ENCODE measurements at places on chromosomes 3 and 15. TPM values are rescaled to one million over a fixed set of nuclear protein-coding genes. Genes with fewer than 3 reads are reported as not detected.

FANCD2OS gene
- total RNA-seq: not detected

SAXO2 gene
- total RNA-seq: 0.57 TPM

ARNT2 gene
- total RNA-seq: 0.05 TPM

IL20RB gene
- total RNA-seq: 1.5 TPM

NTRK3 gene
- total RNA-seq: 0.24 TPM

DNA sequence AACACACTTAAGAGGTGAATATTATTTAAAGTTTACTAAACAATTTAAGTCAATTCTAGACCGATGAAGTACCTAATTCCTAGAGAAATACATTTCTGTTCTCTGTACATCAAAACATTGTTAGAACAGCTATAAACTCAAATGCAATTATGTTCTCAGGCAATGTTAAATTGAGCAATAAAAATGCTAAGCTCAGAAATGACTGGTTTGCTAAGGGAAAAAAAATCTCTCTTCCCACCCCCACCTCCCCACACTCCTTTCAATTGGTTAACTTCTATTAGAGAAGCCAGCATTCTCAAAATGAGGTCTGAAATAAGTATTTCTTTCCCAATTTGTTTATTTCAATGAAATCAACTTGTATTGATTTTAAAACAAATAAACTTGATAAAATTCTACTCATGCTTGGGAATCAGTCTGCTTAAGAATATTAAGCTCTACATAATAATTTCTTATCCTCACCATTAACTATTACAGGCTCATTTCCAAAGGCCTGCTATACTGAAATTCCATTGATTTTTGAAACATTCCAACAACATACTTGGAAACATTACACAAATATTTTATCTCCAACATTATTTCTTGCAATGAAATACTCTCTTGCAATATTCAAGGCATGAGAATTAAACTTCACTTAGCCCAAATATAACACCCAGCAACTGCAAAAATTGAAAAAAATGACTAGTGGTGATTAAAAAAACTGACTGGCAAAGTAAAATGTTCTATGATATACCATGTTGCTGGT is 22.6 kb downstream of the TSPAN3 start:
- DNase-seq: no peak

DNA sequence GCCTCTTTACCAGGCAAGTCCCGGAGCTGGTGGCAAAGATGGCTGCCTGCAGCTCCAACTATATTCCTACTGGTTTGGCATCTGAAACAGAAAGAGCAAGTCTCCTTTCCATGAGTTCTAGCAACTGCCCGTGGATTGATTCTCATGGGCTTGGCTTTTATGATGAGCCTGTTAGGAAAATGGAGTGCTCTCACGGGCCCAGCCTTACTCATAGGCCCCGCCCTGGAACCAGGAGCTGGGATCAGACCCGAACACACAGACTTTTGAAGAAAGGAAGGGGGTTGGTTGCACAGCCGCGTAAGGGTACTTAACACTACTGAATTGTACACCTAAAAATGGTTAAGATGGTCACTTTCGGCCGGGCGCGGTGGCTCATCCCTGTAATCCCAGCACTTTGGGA is 2.9 kb downstream of the NRROS start:
- DNase-seq: no peak

DNA sequence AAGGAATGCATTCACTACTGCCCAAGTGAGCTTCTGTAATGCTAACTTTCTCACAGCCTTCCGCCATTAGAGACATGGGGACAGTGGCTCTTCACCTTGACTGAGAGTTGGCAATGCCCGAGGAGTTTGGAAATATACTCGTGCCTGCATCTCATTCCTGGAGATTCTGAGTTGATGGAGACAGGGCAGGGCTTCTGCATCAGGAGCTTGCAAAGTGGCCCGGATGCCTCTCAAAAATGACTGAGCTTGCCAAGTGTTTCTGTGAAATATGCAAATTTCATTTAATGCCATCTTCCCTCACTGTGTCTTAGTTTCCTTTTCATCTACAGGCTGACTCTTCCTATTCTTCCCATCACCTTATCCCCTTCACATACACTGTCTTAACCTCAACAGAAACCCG is 346.2 kb downstream of the GRM7 start:
- no peak for DNase-seq

DNA sequence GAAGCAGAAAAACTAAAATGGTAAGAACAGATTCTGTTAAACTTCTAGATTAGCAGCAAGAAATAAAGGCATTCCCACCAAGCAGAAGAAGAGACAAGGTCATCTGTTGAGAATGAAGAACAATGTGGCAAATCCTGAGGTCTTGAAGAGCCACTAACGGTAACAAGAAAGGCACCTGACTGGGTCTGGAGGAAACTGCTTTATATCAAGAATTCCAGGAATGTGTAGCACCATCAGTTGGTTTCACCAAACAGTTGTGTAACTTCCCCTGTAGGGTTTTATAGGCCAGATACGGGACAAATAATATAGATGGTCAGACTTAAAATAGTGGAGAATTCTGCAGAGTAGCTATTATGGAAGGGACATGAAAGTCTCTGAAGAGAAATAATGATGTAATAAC is 57.3 kb downstream of the ACAP2 start:
- DNase-seq: no peak

DNA sequence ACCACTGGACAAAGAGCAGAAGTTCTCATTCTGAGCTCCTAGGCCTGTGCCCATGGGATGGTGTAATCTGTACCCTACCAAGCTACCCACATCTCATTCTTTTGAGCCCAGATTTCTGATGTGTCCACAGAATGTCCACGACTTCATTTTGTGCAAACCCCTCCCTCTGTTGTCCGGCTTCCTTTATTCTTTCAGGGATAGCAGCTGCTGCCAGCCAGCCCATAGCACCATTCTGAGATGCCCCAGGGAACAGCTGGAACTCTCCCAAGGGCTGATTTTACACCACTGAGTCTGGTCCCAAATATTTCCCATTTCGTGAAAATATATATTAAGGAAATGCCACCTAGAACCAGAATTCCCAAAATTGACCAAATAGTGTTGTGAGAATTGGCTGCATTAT is 236.6 kb downstream of the SATB1 start:
- DNase-seq: no peak

GRCh38 chr15:77107068-77107467 is 36.2 kb upstream of the TSPAN3 start:
- DNase-seq: no peak

DNA sequence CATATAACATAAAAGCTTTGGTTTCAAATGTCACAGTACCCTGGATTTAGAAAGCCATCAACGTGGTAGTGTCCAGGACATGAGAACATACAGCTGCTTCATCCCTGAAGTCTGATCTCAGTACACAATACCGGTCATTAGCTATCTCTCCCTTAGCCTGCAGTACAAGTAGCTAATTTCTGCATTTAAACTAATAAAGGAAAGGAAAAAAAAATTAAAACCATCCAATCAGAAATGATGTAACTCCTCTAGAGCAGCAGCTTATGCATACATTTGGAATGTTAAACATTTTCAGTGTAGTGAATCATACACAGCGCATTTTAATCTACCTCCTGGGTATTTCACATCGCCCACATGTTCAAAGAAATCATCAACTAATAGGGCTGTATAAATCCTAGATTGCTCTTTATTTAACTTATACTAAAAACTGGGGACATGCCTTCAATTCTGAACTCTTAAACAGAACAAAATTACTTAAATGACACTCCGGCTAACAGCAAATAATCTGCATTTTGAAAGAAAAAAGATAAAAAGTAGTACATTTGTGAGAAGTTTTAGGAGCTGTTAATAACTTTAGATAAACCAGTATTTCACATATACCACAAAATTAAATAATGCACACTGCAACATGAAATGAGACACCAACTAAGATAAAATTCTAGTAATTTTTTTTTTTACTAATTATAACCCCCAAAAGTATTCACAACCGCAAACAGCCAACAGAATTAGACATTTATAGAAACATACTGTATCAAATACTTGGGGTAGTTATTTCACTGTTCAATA is 3.7 kb downstream of the IGF2BP2 start:
- DNase-seq: no peak

- no peak for DNase-seq
These were observed 65.8 kb upstream of the TNFAIP8L3 start for GRCh38 chr15:51160484-51160883.

- peak; percentile 56 for DNase-seq
These were observed 28.0 kb upstream of the LACTB start for GRCh38 chr15:63093486-63094205.

DNA sequence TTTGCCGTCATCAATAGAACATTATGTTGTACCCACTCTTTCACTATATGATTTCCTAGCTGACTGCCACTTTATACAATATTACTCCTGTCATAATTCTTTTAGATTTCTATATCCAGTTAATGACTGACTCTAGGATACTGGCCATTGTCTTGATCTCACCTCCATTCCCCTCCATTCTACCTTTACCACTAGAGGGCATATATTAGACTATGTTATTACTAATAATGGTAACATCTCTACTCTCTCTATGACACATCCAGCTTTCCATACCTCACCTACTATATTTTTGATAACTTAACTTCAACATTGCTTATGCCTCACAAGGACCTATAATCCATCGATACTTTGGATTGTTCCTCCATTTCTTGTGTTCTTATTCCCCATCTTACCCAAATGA is 31.4 kb upstream of the POU1F1 start:
- no peak for DNase-seq

DNA sequence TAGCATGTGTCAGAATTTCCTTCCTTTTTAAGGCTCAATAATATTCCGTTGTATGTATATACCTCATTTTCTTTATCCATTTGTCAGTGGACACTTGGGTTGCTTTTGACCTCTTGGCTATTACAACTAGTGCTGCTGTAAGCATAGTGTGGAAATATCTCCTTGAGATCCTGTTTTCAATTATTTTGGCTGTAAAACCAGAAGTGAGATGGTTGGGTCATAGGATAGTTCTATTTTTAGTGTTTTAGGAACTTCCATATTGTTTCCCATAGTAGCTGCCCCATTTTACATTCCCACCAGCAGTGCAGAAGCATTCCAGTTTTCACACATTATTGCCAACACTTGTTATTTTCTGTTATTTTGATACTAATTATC is 70.4 kb upstream of the C15orf39 start:
- no peak for DNase-seq

GRCh38 chr15:67755264-67755663 is 70.0 kb upstream of the SKOR1 start:
- DNase-seq: no peak

DNA sequence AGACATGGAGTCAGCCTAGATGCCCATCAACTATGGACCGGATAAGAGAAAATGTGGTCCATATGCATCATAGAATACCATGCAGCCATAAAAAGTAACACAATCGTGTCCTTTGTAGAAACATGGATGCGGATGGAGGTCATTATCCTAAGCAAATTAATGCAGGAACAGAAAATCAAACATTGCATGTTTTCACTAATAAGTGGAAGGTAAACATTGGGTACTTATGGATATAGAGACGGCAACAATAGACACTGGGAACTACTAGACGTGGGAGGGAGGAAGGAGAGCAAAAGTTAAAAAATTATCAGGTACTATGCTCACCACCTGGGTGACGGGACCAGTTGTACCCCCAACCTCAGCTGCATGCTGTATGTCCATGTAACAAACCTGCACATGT is 2.5 kb downstream of the PLD1 start:
- no peak for DNase-seq

GRCh38 chr15:71627188-71627587 is 183.2 kb upstream of the NR2E3 start:
- DNase-seq: no peak

DNA sequence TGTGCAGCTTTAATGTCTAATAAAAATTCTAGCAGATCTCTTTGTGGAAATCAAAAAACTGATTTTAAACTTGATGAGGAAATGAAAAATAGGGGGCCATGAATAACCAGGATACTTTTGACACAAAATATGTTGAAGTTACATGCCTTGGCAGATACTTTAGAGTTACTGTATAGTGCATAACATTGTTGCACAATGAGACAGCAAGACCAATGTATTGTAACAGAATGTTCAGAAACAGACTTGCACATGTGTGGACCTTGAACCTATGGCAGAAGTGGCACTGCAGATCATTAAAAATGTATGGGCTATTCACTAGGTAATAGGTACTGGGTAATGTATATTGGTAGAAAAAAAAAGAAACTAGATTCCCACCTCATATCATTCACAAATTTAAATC is 343.0 kb upstream of the ARL6 start:
- DNase-seq: no peak
